ENCODE measurements at places on chromosomes 2 and 18. TPM values are rescaled to one million over a fixed set of nuclear protein-coding genes. Genes with fewer than 3 reads are reported as not detected.

The NEUROD1 gene
- 3.6 TPM for polyA plus RNA-seq

The COL6A3 gene
- 9.3 TPM for polyA plus RNA-seq

The PLGLB2 gene
- polyA plus RNA-seq, result 3.3 TPM

The CXCR4 gene
- 15.9 TPM for polyA plus RNA-seq

The ACMSD gene
- polyA plus RNA-seq, result not detected

The NEU2 gene
- not detected for polyA plus RNA-seq

The NEU4 gene
- polyA plus RNA-seq, result not detected

The TUBA4B gene
- not detected for polyA plus RNA-seq

The PRSS56 gene
- polyA plus RNA-seq, result not detected

The SDC1 gene
- 16.0 TPM for polyA plus RNA-seq

The ICA1L gene
- 1.8 TPM for polyA plus RNA-seq

The VWA3B gene
- polyA plus RNA-seq, result 0.03 TPM

The TSPYL6 gene
- polyA plus RNA-seq, result not detected

The SP9 gene
- polyA plus RNA-seq, result not detected

The CYP27C1 gene
- 0.25 TPM for polyA plus RNA-seq

The POTEC gene
- not detected for polyA plus RNA-seq

The CIDEA gene
- polyA plus RNA-seq, result not detected

The PTH2R gene
- polyA plus RNA-seq, result not detected

The PFN4 gene
- not detected for polyA plus RNA-seq

The TSGA10 gene
- polyA plus RNA-seq, result 5.8 TPM

The CAPN13 gene
- 26.0 TPM for polyA plus RNA-seq

The CCDC74A gene
- 6.0 TPM for polyA plus RNA-seq

The CNRIP1 gene
- polyA plus RNA-seq, result 8.3 TPM

The EFHD1 gene
- polyA plus RNA-seq, result 7.4 TPM

The PHOSPHO2 gene
- polyA plus RNA-seq, result 2.2 TPM

The CAVIN2 gene
- polyA plus RNA-seq, result 6.2 TPM

The IL36G gene
- polyA plus RNA-seq, result not detected

The HOXD3 gene
- polyA plus RNA-seq, result 2.7 TPM

The PSMD1 gene
- 50.7 TPM for polyA plus RNA-seq

The CD8B2 gene
- 0.03 TPM for polyA plus RNA-seq

The SP140 gene
- polyA plus RNA-seq, result 1.5 TPM

The FLACC1 gene
- 0.13 TPM for polyA plus RNA-seq
